ENCODE measurements at places on chromosomes 7 and 10.
A peak's percentile ranks its signal among the peaks of the same experiment; 100 is the strongest.

GRCh38 chr10:122287570-122287969 lies 16.5 kb downstream of the BTBD16 start:
- no peak for DNase-seq

GRCh38 chr7:25897261-25897782 lies 254.7 kb upstream of the NFE2L3 start:
- peak; percentile 72 for DNase-seq

DNA sequence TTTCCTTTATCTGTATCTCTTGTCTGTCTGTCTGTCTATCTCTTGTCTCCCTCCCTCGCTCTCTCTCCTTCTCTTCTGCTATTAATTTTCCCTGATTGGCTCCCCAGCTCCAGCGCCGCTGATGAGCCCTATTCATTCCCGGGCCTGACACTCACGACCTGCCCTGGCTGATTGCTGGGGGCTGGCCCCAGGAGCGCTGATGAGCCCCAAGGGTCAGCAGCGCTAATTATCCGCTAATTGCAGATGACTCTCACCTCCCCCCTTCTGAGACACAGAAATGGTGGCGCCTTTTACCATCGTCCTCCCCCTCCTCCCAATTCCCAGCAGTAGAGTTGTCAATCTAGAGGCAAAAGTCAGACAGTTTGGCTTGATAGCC lies 1.3 kb upstream of the GBX1 start:
- DNase-seq = no peak

- DNase-seq = no peak
Observed at GRCh38 chr7:85508642-85509410, 322.0 kb upstream of the SEMA3D start.

- no peak for DNase-seq
Observed at GRCh38 chr7:7773334-7774309, 55.2 kb upstream of the RPA3 start.

DNA sequence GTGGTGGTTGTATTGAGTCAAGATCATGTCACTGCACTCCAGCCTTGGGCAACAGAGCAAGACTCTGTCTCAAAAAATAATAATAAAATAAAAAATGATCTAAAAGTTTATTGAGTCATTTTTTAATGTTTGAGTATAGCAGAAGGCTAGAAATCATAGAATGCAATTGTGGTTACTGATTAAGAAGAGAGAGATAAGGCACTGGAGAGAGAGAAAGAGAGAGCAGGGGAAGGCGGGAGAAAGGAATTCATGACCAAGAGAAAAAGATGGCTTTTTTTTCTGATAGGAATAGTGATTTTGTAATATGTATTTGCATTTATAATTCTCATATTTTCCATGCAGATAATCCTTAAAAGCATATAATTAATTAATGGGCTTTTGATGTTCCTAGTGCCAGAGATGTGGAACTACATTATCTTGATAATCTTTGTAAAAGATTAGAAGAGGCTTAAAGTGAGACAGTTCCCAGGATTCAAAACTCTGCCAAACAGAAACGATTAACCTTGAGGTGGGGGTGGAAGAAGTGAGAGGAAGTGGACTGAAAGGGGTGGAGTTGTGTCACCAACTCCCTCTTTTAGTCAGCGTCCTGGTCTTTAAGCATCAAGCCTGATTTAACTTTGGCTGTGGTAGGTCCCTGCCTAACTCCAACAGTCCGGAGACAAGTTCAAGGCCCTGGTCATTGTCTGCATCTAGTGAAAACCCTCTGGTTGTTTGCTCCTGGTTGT lies 76.2 kb downstream of the CHN2 start:
- peak; percentile 58 for DNase-seq

DNA sequence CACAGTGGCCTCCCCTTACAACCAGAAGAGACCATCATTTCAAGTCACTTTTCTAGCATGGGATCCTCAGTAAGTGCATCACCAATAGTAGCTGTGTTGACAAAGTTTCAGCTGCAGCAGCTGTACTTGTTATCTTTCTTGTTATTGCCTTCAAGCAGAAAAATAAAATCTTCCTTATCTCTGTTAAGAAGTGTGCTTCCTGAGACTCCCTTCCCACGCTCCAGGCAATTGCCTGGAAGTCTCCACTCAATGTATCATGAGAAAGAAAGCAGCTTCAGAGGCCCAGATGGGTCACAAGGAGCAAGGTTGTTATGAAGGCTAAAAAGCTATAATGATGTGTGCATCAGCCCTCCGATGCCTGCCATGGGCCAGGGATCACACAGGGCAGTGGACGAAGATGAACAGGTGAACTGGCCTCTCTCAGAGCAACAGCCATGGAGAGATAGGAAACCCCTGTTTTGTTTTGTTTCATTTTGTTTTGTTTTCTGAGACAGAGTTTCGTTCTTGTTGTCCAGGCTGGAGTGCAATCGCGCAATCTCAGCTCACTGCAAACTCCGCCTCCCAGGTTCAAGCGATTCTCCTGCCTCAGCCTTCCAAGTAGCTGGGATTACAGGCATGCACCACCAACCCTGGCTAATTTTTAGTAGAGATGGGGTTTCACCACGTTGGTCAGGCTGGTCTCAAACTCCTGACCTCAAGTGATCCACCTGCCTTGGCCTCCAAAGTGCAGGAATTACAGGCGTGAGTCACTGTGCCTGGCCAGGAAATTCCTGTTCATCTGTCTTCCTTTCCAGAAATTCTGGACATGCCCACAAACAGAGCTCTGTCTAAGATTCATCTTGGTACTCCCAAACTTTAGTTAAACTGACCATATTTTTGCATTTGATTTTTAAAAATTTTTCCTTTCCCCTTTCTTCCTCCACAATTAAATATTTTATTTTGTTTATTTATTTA lies 340.5 kb downstream of the TNS3 start:
- DNase-seq = no peak

- peak; percentile 79 for DNase-seq
Observed at GRCh38 chr10:32961895-32962369, 3.9 kb upstream of the ITGB1 start.

GRCh38 chr7:98084631-98085030 lies 22.0 kb upstream of the LMTK2 start:
- no peak for DNase-seq

DNA sequence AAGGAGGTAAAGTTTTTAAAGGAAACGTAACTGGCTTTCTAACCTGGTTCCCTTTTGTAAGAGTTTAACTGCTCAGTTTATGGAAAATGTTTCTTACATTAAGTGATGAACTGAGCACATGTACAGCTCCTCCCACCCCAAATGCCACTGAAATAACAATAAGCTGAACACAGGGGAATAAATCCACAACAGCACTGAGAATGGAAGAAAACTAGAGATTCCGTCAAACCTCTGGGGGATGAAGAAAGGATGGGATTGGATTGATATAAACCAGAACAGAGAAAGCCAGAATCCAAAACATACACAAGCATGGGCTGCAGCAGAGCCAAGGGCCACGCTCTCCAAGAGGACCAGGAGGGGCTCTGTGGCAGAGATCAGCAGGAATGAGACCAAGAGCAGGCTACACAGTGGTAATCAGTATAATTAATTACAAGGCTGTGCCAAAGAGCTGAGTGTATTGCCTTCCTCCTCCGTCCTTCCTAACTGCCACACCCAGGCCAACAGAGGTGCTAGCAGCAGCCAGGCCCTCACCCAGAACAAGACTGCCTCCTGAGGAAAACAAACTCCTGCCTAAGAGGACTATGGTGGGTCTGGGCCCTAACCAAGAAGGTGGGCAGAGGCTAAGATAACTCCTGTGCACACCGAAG lies 73.9 kb downstream of the KIAA1549 start:
- DNase-seq = no peak

- DNase-seq = no peak
Observed at GRCh38 chr7:152132812-152133211, 107.3 kb downstream of the GALNT11 start.

- no peak for DNase-seq
Observed at GRCh38 chr10:74329873-74330272, 178.9 kb downstream of the ADK start.

GRCh38 chr10:113993489-113993991 lies 50.1 kb upstream of the ADRB1 start:
- DNase-seq = no peak

- no peak for DNase-seq
Observed at GRCh38 chr10:28139138-28139537, 140.3 kb upstream of the ODAD2 start.
